Ovary (tissue), 10 donors: ENCODE measurements at places on chromosomes 1 and 21. TPM values are rescaled to one million over a fixed set of nuclear protein-coding genes. Genes with fewer than 3 reads are reported as not detected.
A peak's percentile ranks its signal among the peaks of the same experiment; 100 is the strongest.

- peak; percentile 24 for DNase-seq
These were observed 158.3 kb downstream of the TOMM20 start for GRCh38 chr1:234970401-234970730.

GRCh38 chr1:70134148-70134547, 71.2 kb downstream of the LRRC40 start:
- no peak for DNase-seq

The HSD3B1 gene
- polyA plus RNA-seq = 69.2 TPM

The PDE4B gene
- 3.3 TPM for polyA plus RNA-seq

The RHD gene
- not detected for polyA plus RNA-seq

The KIRREL1 gene
- polyA plus RNA-seq = 36.1 TPM
